Globus pallidus (tissue), 1 donor: ENCODE measurements at places on chromosomes 11 and 22.

GRCh38 chr11:81932303-81932702, 801.4 kb downstream of the FAM181B start:
- no peak for DNase-seq

DNA sequence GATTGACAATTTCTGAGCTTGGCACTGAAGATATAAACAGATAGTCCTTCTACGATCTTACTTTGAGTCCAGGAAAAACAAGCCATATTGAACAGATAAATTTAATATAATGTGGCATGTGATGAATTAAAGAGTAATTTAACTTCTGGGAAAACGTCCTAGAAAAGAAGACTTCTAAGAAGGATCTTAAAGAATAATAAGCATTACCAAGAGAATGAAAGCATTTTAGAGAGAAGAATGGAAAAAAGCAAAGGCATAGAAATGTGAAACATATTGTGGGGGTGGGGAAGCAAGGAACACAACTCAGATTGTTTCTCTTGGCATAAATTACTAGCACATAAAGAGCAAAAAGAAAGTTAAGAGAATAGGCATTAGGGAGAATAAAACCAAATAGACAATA, 5.4 kb downstream of the DDIAS start:
- no peak for DNase-seq

- no peak for DNase-seq
These were observed 8.7 kb upstream of the GSTP1 start for GRCh38 chr11:67574938-67575337.

GRCh38 chr11:76588455-76589325, 81.9 kb downstream of the LRRC32 start:
- no peak for DNase-seq

DNA sequence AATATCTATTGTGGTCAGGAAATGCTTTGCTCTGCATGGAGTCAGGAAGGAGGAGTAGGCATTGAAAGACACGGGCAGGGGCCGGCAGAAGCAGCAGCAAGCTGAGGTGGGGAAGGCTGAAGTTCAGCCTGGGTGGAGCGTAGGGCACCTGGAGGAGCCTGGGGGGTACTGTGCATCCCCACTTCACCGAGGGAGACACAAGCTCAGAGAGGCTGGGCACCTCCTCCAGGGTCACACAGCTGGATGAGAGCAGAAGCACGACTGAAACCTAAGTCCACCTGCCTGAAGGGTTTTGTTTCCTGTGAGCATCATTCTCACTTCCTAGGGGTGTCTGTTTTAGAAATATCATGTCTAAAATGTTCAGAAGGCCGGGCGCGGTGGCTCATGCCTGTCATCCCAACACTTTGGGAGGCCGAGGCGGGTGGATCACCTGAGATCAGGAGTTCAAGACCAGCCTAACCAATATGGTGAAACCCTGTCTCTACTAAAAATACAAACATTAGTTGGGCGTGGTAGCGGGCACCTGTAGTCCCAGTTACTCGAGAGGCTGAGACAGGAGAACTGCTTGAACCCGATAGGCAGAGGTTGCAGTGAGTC, 138.3 kb downstream of the MPPED1 start:
- no peak for DNase-seq

GRCh38 chr22:36806835-36807234, 10.0 kb downstream of the PVALB start:
- no peak for DNase-seq
